Activated naive CD4-positive, alpha-beta T cell (primary cell): ENCODE measurements at places on chromosomes 12 and 14.

DNA sequence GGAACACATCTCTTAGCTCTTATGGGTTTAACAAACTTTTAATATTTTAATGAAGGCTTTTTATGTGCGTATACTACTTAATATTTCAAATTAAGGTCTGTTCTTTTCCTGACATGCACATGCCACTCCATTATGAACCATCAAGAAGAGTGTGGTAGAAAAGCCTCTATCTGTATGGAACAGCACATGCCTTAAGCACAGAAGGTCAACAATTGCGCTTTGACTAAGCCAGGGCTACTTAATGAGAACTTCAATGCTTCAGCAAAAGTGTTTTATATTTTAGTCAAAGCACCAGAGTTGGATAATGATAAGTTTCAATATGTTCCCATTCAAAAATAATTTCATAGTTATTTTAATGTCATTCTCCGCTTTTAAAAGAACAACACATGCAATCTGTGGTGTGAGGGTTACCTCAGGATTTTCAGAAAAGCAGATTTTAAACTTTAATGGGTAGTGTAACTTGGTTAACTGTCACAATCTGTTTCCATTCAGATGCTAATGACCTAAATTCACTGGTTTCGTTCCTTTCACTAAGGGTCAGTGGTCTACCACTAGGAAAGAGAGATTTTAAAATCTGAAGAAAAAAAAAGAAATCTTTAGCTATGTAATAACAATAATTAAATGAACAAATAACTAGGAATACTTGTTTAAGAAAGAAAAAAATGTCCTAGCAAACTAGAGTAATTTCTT is 193.4 kb upstream of the NOVA1 start:
- DNase-seq: no peak

DNA sequence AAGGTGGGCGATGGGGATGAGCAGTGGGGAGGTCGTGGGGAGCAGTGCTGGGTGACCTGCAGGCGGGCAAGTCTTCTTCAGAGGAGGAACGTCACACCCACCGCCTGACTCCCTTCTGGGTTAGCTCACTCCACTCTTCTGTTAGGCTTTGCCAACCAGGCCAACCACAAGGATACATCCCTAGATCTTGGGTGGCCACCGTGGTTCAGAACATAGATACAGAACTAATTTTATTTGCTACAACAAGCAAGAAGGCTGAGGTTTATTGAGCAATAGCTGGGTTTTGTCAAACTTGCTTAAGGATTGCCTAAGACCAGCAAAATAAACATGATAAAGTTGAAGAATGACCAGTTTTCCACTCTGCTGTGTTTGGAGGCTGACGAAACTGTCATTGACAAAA is 109.4 kb downstream of the DACT1 start:
- no peak for DNase-seq

DNA sequence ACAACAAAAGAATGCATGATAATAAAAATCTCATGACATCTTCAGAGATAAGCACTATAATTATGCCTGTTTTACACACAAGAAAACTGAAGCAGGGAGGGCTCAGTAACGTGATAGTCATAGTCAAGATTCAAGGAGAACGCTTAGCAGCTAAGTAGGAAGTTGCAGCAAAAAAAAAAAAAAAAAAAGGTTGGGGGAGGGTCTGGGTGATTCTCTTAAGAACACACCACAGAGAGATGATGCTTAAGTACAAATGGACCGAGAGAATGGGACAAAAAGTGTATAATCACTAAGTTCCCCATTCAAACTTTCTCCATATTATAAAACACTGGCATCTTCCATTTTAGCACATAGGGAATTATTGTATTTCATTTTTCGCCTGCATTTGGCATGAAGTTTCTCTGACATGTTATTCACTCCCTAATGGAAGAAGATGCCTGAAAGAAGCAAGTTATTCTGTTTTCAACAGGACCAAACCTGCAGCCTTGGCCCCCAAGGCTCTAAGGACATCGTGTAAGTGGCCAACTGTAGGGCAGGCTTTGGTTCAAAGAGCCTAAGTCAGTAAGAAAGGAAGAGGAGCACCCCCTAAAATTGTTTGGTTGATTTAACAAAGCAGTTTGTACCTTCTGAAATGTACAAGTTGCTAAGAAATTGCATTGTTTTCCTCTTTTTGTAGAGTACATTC is 142.9 kb upstream of the TMPO start:
- DNase-seq: no peak

GRCh38 chr14:98908050-98908449 is 363.9 kb downstream of the BCL11B start:
- DNase-seq: no peak

DNA sequence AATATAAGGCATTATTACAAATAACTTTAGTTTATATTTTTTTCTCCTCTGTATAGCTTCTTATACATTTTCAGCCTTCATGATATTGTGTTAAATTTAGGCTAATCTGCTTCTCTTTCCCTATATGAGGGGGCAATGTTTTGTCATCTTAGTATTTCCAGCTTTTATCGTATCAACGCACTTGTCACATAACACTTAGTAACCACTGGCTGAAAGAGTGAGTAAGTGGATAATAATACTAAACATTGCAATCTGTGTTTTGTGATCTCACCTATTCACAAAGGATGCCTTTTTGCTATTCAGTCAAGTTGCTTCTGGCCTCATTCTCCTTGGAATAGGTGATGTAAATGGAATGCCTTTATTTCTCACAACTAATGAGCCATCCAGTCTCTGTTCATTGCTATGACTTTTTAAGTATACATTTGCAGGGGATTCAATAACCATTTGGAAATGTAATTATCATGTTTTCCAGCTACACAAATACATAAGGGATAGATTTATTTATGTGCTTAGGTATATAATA is 260.9 kb downstream of the BMP4 start:
- no peak for DNase-seq

- no peak for DNase-seq
These were observed 35.1 kb downstream of the NR1H4 start for GRCh38 chr12:100508751-100509150.

- DNase-seq: no peak
These were observed 203.4 kb downstream of the KIF26A start for GRCh38 chr14:104341532-104342434.

DNA sequence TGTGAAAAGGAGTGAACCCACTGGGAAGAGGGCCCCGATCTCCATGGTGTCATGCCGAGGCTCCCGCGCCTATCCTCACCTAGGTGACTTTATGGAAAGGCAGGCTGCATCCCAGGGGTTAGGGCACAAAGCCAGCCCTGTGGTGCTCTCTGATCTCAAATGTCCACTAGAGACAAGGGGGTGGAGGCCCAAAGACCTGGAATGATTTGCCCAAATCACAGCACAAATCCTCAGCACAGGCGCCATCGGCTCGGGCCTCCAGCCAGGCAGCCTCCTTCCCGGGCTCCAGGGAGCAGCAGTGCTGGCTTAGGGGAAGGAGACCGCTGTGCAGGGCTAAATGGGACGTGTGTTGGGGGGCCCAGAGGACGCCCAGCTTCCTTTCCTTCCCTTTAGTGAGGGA is 17.6 kb downstream of the CHGA start:
- no peak for DNase-seq

GRCh38 chr12:120259418-120260202 is 5.9 kb downstream of the PXN start:
- DNase-seq: no peak

DNA sequence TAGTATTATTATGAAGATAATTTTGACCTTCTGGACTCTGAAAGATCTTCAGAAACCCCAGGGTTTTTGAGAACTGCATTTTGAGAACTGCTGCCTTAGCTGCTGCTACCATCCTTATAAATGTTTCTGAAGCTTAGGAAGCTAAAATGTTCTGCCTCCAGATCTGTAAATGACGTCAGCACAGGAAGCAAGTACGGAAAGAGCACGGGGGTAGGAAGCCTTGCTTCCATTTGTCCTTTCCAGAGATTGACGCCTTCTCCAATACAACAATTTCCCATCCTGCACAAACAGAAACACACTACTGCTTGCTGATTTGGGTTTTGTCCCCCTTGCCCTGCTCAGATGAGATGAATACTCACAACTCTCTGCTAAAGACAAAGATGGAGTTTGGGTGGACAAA is 17.9 kb downstream of the RAD52 start:
- DNase-seq: no peak

- DNase-seq: no peak
These were observed 86.4 kb upstream of the NOS1 start for GRCh38 chr12:117447665-117448366.

DNA sequence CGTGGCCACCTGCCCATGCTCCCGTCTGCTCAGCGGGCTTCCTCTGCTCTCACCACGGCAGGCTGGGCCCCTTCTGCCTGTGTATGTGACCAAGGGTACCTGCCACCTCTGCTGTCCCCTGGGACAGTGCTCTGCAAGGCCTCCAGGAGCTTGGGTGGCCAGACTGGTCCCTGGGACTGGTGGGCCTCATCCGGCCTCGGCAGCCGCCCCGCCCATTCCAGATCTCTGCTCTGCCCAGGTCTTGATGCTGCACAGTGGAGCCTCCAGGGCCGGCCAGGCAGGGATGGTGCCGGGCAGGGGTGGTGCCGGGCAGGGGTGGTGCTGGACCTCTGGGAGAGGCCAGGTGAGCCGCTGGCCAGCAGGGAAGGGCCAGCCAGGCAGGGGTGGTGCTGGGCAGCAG is 9.0 kb downstream of the FBRSL1 start:
- DNase-seq: no peak

- no peak for DNase-seq
These were observed 240.3 kb upstream of the PDZRN4 start for GRCh38 chr12:40947797-40948196.

DNA sequence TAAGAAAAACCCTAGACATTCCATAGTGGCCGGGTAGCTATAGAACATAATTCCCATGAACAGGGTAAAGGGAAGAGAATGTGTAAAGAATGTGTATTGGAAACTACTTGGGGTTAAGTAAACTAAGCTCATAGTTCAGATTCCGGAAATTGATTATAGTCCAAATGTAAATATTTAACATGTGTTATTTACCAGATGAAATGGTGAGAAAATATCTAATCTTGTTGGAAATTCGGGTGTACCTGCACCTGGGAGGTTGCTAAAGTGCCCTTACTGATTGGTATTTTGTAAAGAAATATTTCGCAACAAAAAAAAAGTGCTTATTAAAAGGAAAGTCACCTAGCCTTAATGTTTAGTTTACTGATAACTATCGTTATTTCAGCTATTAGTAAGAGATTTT is 14.4 kb downstream of the RASSF9 start:
- DNase-seq: no peak

GRCh38 chr12:119603767-119604166 is 10.2 kb downstream of the TMEM233 start:
- no peak for DNase-seq

DNA sequence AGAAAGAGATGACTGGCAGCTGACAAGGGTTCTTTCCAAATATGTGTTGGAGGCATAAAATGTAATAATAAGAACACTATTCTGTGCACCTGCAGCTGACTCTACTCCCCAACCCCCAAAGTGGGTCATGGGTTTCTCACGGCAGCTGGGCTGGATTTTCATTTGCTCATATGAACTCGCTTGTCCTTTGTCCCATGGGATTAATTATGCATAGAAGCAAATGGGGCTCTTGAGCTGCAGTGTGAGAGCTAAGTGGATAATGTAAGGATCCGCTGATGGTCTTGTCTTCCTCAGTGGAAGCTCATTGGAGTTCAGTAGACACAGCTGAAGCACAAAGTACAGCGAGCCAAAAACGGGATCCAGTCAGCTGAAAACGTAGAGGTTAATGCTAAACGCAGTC is 46.3 kb downstream of the TTC8 start:
- DNase-seq: no peak

DNA sequence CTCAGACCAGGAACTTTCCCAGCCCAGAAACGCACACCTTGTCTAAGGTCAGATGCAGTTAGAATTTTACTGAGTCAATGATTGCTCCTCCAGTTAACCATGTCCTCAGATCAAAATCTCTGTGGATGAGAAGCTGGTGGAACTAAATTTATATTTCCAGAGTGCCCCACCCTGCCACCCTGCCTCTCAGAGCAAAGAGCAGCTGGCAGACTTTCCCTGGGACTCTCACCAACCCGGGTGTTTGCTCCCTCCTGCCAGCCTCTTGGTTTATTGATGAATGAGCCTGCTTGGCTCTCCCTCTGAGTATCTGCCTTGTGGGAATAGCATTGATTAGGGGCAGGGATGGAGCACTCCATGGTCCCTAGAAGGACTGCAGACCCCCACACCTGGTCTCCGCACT is 5.9 kb upstream of the KRT1 start:
- no peak for DNase-seq

DNA sequence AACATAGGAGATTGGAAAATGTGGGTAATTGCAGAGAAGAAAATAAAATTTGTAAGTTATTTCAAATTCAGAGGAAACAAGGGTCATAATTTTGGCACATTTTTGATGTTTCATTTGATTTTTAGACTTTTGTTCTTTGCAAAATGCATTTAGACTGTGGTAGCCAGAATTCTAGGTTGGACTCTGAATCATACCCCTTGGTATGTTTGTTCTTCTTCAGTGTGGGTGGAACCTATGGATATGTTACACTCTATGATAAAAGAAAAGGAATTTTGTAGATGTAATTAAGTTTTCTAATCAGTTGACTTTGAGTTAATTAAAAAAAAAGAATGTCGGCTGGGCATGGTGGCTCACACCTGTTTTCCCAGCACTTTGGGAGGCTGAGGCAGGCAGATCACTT is 827.0 kb downstream of the AACS start:
- DNase-seq: no peak

DNA sequence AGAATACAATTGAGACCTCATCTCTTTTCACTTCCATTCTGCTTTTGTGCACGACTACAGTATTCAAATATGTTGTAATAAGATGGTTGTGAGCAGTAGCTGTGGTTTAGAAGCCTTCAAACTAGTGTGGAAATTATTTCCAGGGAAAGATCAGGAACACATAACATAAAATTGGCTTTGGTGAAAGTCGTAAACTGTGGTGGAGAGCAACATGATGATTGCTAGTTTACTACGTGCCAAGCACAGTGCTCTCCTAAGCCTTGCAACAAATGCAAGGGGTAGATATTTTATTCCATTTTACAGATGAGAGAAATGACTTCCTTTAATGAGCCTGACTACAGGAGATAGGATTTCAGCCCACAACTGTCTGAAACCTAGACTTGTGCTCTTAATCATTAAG is 172.4 kb upstream of the LMNTD1 start:
- DNase-seq: no peak

- DNase-seq: no peak
These were observed 19.5 kb downstream of the DCN start for GRCh38 chr12:91163116-91163515.

DNA sequence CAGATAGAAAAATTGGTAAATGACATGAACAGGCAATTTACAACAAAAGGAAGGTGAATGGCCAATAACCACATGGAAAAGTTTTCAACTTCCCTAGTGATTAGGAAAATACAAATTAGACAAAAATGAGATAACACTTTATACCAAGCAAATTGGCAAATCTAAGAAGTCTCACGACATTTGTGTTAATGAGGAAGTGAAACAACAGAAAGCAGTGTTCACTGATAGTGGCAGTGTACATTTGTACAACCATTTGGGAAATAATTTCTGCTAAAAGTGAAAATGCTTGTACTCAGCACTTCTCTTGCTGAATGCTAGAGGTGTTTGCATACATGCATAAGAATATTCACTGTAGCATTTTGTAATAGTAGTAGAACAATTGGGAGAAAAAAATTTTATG is 126.6 kb downstream of the LLPH start:
- DNase-seq: no peak

- no peak for DNase-seq
These were observed 4.8 kb downstream of the GUCY2C start for GRCh38 chr12:14691560-14691959.

- DNase-seq: no peak
These were observed 1292.1 kb upstream of the FLRT2 start for GRCh38 chr14:84237881-84238280.
